Activated T-helper 1 cell treated with anti-CD3 and anti-CD28 coated beads, Interleukin-2, amount 50 U/mL, for 16 hours (primary cell): ENCODE measurements at places on chromosomes 3 and 15.

- DNase-seq, result no peak
These were observed 15.7 kb upstream of the LRCH3 start for GRCh38 chr3:197775317-197775716.

DNA sequence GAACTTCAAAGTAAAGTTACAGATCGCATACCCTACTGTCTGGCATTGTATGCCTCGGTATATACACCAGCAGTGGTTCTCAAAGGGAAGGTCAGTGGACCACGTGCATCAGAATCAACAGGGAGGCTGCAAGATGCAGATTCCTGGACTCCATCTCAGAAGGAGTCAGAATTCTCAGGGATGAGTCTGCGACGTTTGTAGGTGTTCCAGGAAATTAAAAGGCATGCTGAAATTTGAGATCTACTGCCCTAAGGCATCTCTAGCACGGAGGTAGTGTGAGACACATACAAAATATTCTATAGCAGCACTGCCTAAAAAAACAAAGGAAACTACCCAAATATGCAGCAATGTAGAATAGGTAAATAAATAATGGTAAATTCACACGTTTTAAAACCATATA is 136.8 kb upstream of the BNIP2 start:
- DNase-seq, result no peak

DNA sequence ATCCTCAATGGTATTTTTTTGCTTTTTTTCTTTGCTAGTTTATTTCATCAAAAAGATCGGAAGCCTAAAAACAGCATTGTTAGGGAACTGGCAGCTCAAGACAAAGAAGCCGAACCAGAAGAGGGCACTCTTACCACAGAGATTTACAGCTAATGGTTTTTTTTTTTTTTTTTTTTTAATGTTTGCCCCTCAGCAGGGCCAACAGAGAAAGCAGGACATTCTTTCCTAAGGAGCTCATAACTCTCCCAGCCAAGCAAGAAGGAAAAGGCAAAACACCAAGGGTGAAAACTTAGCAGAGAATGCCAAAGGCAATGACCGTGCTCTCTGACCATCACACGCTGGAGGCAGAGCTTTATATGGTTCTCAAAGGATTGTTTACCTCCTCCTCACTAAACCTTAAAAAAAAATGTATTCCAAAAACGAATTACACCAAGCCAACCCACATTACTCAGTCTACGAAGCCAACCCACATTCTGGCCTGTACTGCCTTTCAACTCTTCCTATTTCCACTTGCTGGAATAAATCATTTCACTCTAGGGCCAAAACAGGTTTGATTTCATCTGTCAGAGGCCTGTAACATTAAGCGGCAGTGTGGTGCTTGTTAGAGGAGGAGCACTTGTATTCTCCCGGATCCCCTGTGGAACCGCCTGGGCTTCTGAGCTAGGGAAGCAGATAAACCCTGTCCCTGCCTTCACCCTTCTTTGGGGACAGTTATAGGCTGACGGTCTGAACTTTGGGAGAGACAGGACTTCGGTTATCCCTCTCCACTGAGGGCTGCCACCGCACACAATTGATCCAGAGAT is 35.6 kb upstream of the GYG1 start:
- no peak for DNase-seq

GRCh38 chr15:35197306-35197705 is 112.2 kb upstream of the NANOGP8 start:
- DNase-seq, result no peak

- DNase-seq, result no peak
These were observed 272.5 kb upstream of the TGFBR2 start for GRCh38 chr3:30333903-30334302.

GRCh38 chr3:8712045-8712907 is 21.3 kb upstream of the CAV3 start:
- no peak for DNase-seq
